ENCODE measurements at places on chromosomes 2 and 18.

- no peak for DNase-seq
These were observed 307.8 kb downstream of the EPHA4 start for GRCh38 chr2:221264318-221264717.

DNA sequence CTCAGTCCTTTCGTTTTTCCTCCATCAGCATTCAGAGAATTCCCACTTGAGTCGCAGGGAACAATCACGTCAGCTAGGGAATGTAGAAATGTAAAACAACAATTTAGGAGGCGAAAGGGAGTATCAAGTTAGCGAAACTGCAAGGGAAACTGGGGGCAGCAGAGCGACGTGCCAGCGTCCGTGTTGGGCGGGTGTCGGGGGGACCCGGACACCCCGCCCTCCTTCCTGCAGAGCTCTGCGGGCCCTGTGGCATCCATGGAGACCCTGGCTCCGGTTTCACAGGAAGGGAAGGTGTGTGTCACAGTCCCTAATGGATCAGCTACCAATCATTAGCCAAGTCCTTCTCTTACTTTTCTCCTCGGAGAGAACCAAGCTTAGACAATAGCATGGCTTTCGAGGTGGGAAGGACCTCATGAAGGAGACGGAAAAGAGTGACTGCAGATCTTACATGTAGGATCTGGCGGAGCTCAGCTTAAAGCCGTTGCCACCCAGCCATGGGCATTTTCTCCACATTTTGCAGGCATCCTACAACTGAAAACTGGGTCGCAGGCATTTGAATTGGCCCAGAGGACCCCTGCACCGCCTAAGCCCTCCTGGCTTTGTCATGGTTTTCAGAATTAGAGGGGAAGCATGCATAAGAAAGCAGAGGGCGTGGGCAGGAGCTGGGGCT is 33.7 kb downstream of the SOX11 start:
- DNase-seq = no peak

GRCh38 chr2:168522446-168522845 is 66.4 kb downstream of the CERS6 start:
- DNase-seq = no peak

DNA sequence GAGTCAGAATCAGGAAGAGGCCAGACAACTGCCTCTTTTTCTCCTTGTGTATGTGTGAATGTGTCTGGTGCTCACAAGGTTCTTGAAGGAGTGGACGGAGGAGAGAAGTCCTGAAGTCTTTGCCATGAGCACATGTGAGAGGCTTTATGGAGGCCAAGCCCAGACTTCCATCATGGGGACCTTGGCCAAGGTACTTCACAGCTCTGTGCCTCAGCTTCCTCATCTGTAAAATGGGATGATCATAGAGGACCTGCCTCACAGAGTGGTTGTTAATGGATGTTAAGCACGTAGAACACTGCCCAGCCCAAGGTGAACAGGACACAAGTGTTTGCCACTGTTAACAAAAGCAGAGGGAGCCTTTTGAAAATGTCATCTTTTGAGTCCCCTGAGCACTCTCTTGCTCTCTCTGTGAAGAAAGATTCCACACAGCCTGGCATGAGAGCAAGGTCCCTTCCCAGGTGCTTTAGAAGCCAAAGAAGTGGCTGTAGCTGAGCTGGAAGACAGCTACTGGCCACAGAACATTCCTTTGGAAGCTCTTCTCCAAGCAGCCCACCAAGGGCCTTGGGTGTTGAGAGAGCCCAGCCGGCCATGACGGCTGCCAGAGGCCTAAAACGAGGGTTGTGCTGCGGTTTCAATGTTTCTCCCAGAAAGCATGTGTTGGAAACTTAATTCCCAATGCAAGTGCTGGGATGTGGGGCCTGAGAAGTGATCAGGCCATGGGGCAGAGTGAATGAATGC is 41.8 kb upstream of the ASPRV1 start:
- no peak for DNase-seq

DNA sequence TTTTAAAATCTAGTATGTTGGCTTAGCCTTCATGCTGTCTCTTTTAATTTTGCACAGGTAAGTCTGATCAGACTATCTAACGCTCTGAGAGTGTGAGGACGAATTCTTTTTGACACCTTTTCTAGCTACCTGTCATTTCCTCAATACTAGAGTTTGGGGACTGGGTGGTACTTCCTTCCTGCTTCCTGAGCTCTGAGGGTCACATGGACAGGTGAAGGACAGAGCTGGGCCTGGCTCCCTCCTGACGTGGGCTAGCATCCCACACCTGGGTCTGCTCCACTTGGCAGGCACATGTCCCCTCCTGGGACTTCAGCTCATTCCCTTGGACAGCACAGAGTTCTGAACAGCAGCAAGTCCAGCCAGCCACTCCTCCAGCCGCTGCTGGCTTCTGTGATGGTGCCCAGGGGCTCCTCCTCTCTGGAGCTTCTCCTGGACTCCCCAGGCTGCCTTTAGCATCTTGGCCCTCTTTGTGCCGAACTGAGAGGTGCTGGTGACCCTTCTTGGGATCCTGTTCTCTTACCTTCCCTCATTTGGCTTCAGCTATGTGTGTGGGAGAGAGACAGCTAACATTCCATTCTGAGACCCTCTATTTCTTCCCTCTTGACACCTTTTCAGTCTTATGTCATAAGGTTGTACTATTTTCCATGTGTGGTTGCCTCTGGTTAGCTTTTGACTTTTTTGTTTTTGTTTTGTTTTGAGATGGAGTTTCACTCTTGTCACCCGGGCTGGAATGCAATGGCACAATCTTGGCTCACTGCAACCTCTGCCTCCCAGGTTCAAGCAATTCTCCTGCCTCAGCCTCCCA is 106.9 kb downstream of the B3GNT2 start:
- DNase-seq = no peak

DNA sequence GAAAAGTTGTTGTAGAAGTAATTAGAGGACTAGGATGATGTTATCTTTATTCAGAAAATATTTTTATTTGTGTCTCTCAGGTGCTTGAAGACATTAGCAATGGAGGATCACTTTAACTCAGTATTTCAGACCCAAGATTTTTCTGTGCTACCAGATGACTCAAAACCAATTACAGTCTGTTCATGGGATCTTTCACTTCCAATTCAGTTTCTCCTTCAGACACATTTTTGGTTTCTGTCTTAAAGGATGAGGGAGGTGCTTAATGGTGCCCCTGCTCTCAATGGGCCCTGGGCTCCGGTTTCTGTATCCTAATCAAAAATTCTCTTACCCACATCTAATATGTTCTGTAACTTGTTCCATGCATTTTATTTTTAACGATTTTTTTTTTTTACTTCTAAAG is 53.7 kb upstream of the HDAC4 start:
- no peak for DNase-seq

Measured in stimulated activated CD4-positive, alpha-beta T cell treated with anti-CD3 and anti-CD28 coated beads, Interleukin-15, amount 100 ng/mL, for 48 hours (primary cell).